Type B pancreatic cell (in vitro differentiated cells): ENCODE measurements at places on chromosomes 4 and X.

DNA sequence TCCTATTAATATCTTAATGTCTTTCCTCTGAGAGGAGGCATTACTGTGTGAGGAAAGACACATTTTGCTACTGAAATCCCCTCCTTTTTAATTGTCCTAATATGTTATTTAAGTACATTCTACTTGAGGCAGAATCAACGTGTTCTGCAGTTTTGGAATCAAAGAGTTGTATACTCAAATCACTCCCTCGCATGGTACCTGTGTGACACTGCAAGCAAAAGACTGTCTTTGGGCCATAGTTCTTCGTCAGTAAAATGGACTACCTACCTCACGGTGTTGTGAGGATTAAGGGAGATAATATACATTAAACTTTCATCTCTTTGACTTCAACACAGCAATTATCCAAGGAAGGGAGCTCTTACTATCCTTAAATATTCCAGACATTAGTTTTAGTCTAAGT lies 61.5 kb downstream of the TIGD2 start:
- DNase-seq, result no peak

GRCh38 chrX:42846741-42847140 lies 68.8 kb upstream of the PPP1R2C start:
- DNase-seq, result no peak

DNA sequence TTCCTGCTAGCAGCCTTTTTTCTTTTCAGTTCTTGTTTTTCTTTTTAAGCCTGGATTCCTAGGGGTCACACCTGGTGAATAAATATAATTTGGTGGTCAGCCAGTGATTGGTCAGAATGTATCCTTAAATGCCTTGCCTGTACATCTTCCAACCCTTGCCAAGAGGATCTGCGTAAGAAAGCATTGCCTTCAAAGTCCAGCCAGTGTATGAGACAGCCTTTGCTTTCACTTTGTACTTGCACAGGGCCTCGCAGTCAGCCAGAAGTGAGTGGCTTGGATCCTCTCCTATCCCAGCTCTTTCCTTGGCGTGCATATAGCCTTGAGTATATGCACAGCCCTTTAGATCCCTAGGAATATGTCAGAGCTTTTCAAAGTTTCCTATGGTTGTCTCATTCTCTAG lies 22.2 kb downstream of the KANTR start:
- DNase-seq, result no peak

DNA sequence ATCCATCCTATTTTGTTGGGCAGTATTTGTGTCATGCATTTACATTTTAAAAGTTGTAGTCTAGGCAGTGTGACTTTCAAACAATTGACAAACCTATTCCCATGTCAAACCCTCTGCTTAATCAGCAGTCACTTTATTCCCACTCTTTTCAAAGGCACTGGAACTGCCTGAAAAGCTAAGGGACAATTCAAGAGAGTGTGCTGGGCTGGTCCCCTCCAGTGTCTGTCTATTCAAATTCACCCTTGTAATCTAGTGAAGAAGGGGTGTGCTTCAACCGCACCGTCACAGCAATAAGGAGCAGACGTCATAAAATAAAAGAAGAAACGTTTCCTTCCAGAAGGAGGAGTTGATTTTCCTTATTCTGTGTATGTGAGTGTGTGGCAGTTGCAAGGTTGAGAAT lies 197.0 kb upstream of the MAD2L1 start:
- DNase-seq, result no peak

DNA sequence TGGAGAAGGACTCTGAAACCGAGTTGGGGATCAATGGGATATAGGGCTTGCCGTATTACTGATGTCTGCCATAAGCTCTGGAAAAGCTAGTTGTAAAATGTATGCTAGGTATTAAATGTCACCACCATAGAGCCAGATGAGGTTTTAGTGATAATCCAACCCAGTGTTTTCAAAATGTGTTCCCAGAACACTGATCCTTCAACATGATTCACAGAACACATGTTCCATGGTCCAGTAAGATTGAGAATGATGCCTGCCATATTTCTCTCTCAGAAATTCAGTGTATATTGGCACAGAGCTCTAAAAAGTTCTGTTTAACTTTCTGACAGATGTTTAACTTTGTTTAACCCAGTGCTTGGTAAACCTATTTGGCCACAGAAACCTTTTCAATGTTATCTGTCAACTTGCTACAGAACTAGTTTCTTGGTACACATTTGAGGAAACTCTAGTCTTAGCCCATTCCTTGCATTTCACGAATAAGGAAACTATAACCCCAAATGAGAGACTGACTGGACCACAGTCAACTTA lies 160.2 kb downstream of the PALLD start:
- DNase-seq, result no peak

- DNase-seq, result no peak
Measured at GRCh38 chr4:11495291-11495690, 66.6 kb upstream of the HS3ST1 start.

GRCh38 chrX:44723426-44723825 lies 120.4 kb upstream of the DUSP21 start:
- DNase-seq, result no peak
